RCC 7860 (cell line): ENCODE measurements at places on chromosomes 7 and 10.

GRCh38 chr10:74955796-74956195 is 129.4 kb downstream of the KAT6B start:
- DNase-seq, result no peak

DNA sequence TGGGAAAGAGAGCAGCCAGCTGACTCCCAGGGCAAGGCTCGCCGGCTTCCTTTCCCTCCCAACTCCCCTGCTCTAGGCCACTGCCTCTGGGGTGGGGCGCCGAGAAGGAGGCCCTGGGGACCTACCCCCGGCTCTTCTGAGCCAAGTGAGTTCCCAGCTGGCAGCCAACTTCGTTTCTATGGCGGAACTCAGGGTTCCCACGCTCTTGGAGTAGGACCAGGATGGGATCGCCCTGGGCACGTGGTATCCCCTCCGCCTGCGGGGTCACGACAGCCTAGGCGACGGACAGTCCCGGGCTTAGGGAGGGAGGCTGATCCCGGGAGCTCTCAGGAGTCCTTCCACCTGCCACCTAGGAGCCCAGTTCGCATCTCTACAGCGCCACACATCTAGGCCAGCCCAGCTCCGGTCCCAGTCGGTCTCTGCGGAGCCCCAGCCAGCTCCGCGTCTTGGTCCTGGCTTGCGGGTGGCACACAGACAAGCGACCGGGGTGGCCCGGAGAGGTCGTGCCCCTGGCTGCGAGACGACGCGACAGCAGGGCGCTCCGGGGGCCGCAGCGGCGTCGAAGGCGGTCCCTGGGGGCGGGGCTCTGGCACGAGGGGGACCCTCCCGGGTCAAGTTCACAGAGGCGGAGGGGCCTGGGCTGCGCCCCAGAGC is 20.5 kb upstream of the GATA3 start:
- no peak for DNase-seq

- DNase-seq, result no peak
These were observed 50.6 kb downstream of the ZNF438 start for GRCh38 chr10:30980951-30981616.

DNA sequence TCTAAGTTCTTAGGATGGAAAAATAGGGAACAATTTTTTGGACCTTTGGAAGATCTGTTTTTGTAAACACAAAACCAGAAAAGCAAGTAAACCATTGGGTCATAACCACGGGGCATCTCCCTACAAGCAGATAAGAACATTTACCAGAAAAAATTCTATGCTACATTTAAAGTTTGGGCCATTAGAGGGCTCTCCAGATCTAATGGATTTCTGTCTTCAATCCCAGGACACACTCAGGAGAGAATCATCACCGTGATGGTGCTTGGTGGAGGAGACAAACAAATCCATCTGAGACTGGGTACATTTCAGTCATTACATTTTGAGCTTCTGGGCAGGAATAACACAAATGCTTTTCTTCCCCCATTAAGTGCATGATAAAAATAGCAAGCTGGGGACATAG is 178.4 kb upstream of the TARP start:
- DNase-seq, result peak; percentile 25

DNA sequence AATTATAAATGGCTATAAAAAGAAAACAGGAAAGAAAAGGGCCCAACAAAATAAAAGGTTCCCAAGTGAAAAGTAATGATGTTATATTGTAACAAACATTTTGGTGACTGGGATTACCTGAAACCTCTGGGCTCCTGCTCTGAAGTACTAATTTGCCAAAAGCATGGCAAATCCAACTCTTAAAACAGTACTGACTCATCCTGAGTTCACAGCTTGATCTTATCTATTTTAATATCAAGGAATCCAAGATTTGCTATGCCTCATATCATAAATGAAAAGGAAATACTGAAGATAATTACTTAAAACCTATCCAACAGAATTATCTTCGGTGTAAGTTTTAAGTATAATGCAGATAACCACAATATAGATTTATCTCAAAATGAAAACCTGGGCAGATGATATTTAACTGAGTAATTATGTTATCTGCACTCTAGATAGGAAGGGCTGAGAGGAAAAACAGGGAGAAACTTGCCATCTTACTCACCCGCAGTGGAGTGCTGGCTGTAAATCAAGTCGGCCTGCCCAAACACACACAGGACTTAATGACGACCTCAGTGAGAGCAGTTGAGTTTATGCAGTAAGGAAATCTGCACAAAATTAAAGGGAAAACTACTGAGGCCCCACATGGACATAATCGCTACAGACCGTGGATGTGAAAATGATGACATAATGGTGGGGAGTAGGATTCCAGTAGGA is 48.4 kb downstream of the MPP7 start:
- peak; percentile 35 for DNase-seq

DNA sequence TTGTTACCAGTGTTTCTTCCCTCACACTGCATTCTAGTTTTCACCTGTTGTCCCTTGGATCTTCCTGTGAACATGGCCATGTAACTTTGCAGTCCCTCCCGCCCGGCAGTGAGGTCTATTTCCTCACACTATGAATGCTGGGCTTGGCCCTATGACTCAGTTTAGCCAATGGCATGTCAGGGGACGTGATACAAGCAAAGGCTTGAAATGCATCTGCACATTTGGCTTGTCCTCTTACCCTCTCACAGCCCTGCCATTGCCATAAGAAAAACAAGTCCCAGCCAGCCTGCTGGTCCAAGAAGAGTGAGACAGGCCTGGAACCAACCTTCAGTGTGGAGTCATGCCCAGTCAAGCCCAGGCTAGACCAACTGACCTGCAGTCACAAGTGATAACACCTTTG is 17.1 kb upstream of the EZH2 start:
- DNase-seq, result no peak

GRCh38 chr7:112957901-112958300 is 128.7 kb downstream of the GPR85 start:
- DNase-seq, result no peak

GRCh38 chr7:37491919-37492694 is 43.4 kb upstream of the ELMO1 start:
- DNase-seq, result no peak

DNA sequence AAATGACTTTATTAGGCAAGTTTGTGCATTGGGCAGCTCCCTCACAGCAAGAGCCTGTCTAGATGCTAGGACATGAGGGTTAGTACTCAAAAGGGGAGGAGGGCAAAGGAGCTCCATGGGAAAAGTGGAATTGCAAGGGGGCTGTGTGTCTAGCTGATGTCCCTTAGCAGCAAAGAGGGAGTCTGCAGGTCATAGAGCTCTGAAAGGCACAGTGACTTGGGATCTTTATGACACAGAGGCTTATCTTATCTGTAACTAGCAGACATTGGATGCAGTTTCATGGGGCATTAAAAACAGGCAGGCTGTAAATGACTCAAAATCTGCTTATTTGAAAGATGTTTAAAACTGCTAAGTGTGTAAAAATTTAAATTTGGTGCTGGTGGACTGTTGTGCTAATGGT is 556.2 kb upstream of the FZD8 start:
- DNase-seq, result no peak

- no peak for DNase-seq
These were observed 412.3 kb upstream of the LRRTM3 start for GRCh38 chr10:66513504-66513903.

GRCh38 chr7:106216923-106217542 is 67.8 kb downstream of the NAMPT start:
- DNase-seq, result peak; percentile 74

- no peak for DNase-seq
These were observed 31.9 kb upstream of the LRRC4 start for GRCh38 chr7:128063088-128063487.

DNA sequence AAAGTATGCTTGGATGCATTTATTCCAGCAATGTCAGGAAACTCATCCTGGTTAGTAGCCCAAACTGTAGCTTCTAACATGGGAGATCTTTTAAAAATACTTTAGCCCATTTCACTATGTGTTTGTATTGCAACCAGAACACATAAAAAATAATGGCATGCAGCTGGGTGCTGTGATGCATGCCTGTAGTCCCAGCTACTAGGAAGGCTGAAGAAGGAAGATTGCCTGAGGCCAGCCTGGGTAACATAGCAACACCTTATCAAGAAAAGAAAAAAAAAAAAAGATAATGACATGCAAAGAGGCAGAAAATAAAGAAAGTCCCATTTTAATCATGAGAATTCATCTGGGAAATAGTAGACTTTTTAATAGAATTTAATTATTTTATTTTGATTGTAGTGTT is 517.0 kb upstream of the TEX47 start:
- DNase-seq, result no peak

DNA sequence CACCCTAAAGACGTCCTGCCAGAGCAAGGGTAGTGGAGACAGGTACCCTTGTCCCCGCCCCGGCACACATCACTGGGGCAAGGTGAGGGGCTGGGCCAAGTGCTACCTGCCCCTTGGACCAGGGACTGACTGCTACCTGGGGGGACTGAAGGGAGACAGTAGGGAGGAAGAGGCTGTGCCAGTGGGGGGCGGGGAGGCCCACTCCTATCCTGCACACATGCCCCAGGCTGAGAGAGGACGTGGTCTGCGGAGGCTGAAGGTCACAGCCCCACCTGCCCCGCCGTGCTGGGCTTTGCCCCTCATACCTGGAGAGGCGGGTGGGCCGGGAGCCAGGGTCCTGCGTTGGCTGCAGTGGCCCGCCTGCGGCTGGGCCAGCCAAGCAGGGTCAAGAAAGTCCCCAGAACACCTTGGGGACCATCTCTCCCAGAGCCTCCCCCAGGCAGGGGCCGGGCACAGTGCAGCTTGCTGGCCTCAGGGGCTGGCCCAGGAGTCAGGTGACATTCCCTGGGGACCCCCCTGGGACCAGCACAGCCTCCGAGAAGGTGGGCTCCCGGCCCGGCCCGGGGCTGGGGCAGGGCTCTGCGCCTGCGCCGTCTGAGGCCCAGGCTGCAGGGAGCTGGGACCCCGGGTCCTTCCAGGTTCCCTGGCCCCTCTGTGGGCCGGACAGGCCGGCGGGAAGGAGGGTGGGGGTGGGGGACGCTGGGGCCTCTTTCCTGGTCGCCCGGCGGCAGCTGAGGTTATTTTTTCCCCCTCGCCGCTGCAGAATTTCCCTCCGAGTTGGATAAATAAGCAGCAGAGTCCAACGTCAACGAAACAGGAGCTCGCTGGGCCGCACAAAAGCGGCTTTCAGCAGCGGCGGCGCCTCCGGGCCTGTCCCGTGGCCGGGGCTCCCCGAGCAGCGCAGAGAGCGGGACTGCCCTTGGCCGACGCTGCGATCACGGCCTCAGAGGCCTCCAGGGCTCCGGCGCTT is 9.8 kb upstream of the FZD9 start:
- no peak for DNase-seq

GRCh38 chr10:92241158-92241500 is 49.7 kb downstream of the CPEB3 start:
- DNase-seq, result no peak

DNA sequence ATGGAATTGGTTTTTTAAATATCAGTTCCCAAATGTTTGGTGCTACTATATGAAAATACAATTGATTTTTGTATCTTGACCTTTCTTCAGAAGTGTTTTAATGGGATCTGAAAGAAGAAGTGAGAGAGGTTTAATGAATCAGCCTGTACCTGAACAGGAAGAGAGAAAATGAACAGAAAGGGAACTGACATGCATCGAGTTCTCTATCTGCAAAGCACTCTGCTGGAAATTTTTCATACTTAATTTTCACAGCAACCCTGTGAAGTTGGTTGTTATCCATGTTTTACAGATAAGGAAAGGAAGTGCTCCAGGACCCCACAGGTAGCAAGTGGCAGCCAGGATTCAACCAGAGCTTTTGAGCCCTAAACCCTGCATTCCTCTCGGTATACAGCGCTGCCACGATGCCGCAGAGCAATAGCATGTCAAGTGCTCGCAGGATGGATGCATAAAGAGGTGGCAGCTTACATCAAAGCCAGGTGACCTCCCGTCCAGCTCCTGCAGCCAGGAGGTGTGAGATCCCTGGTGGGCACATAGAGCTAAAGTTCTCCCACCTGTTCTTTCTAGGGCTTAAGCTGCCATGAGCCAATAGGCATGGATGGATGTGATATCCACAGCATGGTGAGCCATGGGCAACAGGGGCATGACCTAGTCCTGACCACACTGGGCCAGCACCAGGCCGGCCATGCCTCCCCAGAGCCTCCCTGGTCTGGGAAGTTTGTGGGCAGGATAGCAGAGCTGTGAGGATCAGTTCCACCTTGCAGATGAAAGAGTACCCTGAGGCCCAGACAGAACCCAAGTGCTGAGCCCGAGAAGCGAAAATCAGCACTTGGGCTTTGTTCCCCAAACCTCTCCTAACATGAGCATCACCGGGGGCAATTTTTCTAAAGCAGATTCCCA is 57.2 kb downstream of the CALML3 start:
- DNase-seq, result no peak

- DNase-seq, result peak; percentile 100
These were observed 167.0 kb downstream of the FANK1 start for GRCh38 chr10:126063353-126063791.

DNA sequence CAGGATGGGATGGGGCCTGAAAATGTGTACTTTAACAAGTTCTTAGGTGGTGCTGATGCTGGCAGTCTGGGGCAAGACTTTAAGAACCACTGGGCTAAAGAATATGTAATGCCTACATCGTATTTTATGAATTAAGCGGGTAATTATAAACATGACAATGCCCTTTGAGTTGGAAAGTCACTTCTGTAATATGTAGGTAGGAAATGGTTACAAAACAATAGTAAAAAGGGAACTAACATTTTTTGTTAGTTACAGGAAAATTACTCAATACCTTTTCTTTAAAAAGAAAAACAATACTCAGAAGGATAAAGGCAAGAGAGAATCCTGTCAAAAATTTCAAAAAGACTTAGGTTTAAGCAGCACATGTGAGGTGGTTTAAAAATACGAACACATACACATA is 48.3 kb upstream of the STEAP4 start:
- no peak for DNase-seq

DNA sequence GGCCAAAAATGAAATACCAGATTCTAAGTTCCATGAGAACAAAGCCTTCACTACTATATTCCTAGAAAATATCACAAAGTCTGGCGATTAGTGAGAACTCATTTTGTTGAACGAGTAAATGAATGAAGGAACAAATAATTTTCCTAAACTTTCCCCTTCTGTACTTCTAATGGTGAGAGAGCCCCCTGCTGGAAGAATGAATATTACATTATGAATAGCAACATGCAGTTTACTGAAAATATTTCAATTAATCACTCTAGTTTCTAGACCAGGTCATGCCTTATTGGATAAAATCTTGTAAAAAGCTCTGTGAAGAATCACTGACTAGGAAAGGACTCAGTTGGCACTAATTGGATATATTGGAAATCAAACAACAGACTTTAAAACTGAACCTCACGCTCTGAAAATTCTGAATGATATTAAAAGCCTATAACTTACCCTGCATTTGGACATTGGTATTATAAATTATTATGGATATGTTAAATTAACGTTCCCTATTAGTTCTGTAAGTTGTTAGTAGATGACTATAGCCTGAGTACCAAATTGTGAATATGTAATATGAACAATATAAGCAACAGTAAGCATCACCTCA is 32.4 kb upstream of the MTPN start:
- DNase-seq, result peak; percentile 51

- DNase-seq, result no peak
These were observed 1061.1 kb upstream of the AUTS2 start for GRCh38 chr7:68537051-68537773.

GRCh38 chr10:35351021-35351420 is 14.7 kb downstream of the CCNY start:
- no peak for DNase-seq
